WTC11 (cell line): ENCODE measurements at places on chromosomes 16 and 17.

- DNase-seq, result no peak
These were observed 16.2 kb downstream of the RPH3AL start for GRCh38 chr17:336110-337021.

DNA sequence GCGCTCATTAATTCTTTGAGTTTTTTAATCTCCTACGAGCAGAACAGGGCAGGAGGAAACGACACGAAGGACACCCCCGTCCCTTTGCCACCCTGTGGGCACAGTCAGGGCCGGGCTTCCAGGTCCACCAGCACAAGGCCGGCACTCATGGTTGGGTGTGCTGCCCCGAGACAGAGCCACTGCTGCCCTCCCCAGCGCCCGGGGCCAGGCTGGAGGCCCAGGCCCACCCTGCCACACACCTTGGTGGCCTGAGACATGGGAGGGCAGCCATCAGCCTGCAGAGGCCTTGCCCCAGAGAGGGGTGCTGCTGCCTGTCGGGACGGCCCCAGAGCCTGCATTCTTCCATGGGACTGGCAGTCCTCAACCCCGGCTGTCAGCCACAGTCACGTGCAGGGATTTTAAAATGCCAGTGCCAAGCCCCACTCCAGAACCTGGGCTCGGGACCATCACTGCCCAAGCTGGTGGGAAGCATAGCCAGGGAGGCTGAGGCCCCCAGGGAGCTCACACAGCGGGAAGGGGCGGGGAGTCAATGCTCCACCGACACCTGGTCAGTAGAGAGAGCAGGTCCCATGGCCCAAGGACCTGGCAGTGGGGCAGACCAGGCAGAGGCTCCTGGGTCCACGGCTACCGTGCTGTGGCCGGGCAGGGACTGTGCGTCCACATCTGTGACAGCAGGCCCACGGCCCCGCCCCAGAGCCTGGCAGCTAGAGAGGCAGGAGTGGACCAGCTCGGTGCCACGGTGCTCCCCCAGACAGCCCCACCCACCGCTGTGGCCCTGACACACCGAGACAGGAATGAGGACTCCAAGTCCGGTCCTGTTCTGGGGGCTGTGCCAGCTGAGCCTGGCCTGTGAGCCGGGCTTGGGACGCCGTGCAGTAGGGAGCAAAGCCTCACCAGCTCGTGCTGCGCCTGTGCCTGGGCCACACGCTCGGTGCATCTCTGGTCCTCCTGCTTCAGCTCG is 27.5 kb downstream of the CEP131 start:
- DNase-seq, result no peak

GRCh38 chr16:57529391-57530103 is 6.8 kb downstream of the CCDC102A start:
- DNase-seq, result no peak

GRCh38 chr17:70183508-70183907 is 14.2 kb downstream of the KCNJ2 start:
- no peak for DNase-seq

DNA sequence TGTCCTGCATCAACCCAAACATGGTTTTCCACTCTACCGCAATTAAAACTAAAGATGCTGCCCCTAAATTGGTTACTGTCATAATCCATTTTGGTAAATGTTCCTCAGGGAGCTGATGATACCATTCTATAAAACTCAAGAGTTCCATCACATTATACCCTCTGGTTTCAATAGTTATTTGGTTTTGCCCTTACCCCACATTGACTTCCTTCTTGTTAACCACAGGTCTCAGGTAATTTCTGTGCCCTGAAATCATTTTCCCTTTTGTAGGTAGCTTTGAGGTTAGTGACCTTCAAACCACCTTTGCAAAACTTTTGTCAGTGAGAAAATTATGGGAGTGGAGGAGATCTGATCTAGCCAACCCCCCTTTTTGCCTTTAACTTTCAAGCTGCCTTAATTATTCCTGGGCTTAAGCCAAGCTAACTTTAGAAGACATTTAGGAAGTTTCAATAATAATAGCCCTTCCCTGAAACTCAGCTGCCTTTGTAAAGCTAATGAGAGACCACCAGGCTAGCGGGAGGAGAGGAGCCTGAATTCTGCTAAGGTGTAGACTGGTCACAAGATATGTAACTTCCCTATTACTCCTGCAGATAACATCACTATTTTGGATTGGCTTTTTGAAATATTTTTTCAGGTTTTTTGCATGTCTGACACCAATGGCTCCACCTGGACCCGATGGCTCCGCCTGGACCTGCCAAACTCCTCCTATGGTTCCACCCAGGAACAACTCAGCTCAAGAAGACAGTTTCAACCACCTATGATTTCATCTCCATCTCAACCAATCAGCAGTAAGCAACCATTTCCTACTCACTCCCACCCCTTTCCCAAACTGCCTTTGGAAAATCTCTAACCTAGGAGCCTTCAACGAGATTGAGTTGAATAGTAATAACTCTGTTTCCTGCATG is 224.9 kb downstream of the HS3ST3B1 start:
- peak; percentile 22 for DNase-seq

DNA sequence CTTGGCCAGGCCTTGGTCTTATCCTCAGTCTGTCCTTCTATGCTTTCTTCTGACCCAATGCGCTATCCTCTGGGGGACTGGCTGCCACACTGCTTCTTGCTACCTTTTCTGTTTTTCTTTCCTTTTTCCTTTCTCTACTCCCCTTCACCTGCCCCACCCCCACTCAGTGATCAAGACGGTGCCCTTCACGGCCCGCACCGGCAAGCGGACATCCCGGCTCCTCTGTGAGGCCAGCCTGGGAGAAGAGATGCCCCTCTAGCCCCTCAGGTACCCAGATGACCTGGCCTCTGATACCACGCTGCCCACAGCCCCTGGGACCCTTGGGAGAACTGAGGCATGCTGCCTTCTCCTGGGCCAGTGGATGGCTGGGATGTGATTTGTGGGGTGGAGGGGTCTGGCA is 15.6 kb downstream of the SPATA32 start:
- no peak for DNase-seq

- peak; percentile 64 for DNase-seq
These were observed at the start of gene B4GALNT2 for GRCh38 chr17:49132699-49133364. TSS of gene B4GALNT2 (plus strand) at chr17:49132769. CDS start at chr17:49132793, 24 bp downstream.

- no peak for DNase-seq
These were observed 33.1 kb downstream of the TRPV2 start for GRCh38 chr17:16448490-16448889.

DNA sequence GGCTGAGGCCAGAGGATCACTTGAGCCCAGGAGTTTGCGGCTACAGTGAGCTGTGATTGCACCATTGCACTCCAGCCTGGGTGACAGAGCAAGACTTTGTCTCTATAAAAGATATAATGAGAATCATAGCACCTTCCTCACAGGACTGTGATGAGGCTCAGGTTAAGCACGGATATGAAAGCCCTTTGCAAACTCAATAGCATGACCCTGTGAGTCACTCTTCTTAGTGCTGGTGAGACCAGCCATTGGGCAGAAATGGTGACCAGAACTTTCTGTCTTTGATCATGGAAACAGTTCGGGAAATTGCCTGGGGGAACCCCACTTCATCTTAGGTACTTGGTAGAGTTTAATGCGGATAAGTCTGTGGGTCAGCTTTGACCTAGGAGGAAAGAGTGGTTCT is 144.2 kb downstream of the PRKCB start:
- no peak for DNase-seq

GRCh38 chr17:238071-238963 is 56.9 kb upstream of the DOC2B start:
- peak; percentile 9 for DNase-seq

DNA sequence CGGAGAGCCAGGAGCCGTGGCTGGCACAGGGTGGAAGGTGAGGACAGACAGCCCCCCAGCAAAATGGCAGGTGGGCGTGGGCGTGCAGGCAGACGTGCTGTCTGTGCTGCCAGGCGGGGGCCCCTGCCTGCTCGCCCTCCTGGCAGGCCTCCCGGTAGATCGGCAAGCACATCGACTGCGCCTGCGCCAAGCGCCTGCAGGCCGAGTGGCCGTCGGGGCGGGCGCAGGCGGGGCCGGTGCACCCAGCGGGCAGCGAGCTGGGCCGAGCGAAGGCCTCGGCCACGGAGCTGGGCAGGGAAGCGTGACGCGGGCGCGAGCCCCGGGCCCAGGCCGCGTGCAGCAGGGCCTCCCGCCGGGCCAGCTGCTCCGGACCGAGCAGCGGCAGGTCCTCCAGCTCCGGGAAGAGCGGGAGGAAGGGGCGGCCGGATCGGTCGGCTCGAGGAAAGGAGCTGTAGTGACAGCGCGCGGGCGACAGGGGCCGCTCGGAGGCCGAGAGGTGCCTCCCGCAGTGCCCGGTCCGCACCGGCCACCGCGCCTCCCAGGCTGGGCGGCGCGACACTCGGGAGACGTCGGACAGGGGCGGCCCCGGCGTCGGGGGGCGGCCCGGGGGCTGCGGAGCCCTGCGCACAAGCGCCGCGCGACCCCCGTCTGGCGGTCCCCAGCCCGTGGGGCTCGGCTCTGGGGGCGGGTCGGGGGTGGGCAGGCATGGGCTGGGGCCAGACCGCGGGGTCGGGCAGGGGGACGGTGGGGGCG is 16.9 kb downstream of the GRIN2C start:
- DNase-seq, result peak; percentile 75

- no peak for DNase-seq
These were observed 197.3 kb upstream of the GOT2 start for GRCh38 chr16:58931436-58931835.

DNA sequence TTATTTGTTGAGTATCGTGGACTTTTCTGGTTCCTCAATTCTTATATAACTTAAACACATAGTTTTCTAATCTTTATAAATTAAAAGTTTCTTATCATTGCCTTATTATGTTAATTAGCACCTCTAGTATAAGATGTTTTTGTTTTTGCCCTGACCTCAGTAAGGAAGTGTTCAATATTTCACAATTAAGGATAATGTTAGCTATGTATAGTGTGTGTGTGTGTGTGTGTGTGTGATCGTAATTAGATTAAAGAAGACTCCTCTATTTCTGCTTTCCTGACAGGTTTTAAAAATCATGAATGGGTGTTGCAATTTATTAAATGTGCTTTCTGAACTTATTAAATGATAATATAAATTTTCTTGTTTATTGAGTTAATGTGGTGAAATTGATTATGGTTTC is 12.0 kb downstream of the IL21R start:
- DNase-seq, result no peak

GRCh38 chr17:69672924-69673323 is 258.4 kb downstream of the MAP2K6 start:
- DNase-seq, result no peak

GRCh38 chr17:42282478-42283080 is 5.7 kb upstream of the STAT5A start:
- no peak for DNase-seq

DNA sequence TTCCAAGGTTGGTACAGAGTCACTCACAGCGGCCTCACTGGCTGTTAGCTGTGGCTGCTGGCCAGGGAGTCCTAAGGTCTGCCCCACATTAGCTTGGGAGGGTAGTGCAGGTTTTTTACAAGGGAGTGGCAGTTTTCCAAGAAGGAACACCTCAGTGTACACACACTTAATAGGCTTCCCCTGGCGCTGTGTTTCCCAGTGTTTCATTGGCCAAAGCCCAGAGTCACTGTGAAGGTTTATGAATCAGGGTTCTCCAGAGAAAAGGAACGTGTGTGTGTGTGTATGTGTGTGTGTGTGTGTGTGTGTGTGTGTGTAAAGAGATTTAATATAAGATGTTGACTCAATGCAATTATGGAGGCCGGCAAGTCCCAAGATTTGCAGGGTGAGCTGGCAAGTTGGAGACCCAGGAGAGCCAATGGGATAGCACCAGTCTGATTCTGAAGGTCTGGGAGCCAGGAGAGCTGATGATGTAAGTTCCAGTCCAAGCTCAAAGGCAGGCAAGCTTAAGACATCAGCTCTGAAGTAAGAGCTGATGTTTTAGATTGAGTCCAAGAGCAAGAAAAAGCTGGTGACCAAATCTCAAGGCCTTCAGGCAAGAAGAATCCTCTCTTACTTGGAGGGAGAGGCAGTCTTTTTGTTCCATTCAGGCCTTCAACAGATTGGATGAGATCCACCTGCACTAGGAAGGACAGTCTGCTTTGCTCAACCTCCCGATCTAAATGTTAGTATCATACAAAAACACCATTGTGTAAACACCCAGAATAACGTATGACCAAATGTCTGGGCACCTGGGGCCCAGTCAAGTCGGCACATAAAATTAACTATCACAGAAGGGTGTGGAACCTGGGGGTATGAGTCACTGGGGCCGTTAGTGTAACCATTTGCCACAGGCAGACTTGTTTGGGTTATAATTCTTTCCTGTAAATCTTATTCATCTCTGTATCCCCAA is 206.8 kb downstream of the PRKCA start:
- no peak for DNase-seq

DNA sequence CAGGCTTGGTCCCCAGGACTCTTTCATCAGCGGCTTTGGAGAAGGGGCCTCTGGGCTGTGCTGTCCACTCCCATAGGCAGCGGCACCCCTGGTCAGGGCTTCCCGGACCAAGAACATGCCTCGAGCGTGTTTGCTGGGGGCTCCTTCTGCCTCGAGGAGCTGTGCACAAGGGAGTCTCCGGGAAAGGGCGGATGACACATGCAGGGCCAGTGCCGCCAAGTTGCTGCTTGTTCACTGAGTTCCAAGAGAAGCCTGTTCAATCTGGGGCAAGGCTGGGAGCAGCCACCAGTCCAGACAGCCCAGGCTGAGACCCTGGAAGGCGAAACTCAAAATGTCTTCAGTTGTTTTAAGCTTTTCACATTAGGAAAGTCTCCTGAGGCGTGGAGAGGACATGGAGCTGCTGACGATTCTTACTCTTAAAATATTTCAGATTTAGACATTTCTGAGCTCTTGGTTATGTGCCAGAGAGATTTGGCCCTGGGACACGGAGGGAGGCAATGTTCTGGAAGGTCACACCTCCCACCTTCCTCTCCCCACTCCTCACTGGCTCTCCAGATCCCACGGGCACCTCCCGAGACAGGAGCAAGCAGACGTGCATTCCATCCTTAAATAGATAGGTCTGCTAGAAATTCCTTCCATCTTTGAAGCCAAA is 84.5 kb upstream of the ZNF469 start:
- no peak for DNase-seq

DNA sequence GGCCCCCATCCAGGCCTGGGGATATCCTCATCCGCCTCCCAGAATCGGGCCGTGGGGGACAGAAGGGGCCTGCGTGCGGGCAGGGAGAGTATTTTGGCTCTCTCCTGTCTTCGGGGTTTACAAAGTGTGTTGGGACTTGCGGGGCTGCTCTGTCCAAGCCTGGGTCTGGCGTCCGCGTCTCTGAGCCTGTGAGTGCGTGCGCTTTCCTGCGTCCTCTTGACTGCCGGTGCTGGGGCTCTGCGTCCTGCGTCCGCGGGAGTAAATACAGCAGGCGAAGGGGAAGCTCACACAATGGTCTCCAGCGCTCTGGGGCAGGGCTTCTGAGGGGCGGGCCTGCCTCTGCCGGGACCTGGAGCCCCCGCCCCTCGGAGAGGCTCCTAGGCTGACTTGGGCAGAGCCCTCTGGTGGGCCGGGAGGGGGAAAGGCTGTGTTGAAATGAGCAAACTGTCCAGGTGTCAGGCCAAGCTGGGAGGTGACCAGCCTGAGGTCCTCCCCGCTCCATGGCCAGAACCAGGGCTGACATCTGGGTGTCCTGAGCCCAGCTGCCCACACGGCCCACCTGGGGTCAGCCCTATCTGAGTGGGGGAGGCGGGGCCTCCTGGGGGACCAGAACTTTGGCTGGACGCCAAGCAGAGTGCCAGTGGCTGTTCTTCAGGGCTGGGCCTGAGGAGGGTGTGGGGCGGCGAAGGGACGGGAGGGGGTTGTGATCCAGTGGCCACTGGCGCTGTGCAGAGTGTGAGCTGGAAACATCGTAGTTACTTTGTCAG is 233.6 kb downstream of the SEC14L1 start:
- peak; percentile 86 for DNase-seq

GRCh38 chr17:60766778-60767190 is 89.1 kb downstream of the BCAS3 start:
- peak; percentile 28 for DNase-seq
